ENCODE measurements at places on chromosomes 6 and 20.
A peak's percentile ranks its signal among the peaks of the same experiment; 100 is the strongest.

DNA sequence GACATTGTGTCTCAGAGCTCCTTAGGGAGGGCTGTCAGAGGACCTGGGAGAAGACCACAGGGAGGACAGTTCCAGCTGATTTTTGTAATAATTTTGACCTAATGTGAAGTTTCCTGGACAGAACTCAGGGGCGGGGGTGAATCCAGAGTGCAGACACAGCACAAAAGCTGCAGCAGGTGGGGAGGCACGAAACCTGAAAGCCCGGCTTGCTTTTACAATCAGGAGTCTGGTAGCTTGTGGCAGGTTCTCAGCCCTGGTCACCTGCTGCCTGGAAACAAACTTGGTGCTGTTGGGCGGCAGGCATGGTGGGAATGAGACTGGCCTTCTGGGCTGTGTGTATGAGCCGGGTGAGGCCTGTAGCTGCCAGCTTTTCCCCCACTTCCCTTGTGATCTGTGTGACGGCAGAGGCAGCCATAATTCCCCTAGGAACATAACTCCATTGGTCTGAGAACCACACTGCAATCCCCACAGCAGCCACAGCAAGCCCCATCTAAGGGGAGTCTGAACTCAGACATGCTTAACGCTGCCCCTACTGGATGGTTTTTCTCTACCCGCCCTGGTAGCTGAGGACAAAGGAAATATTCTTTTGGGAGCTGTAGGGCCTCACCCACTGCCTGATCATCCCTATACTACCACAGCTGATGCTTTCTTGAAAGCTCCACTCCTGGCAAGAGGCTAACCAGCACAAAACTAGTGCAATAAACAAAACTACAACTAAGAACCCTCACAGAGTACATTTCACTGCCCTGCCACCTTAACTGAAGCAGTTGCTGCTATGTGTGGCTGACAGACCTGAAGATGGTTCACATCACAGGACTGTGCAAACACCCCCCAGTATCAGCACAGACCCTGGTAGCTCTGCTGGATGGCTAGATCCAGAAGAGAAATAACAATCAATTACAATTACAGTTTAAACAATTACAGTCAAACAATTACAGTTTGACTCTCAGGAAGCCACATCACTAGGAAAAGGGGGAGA, 1055.1 kb upstream of the GJE1 start:
- peak; percentile 26 for DNase-seq

- DNase-seq = no peak
Observed at GRCh38 chr6:128456510-128457230, 63.7 kb downstream of the PTPRK start.

- DNase-seq = no peak
Observed at GRCh38 chr6:142567461-142567860, 265.7 kb downstream of the ADGRG6 start.

DNA sequence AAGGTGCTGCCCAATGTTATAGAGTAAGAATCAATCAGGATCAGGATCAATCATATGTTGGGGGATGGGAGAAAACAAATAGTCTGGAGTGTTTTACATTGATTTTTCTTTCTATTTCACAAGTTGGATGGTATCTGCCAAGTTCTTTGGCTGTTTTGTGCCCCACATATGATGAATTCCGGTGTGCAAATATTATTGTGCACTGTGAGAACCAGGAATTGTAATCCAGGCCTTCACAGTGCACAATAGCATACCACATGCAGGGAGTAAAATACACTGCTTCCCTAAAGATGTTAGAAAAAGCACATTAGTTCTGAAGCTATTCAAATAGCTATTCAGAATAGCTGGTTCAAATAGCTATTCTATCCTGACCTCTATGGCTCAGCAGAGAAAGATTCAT, 133.7 kb downstream of the LCA5 start:
- no peak for DNase-seq

DNA sequence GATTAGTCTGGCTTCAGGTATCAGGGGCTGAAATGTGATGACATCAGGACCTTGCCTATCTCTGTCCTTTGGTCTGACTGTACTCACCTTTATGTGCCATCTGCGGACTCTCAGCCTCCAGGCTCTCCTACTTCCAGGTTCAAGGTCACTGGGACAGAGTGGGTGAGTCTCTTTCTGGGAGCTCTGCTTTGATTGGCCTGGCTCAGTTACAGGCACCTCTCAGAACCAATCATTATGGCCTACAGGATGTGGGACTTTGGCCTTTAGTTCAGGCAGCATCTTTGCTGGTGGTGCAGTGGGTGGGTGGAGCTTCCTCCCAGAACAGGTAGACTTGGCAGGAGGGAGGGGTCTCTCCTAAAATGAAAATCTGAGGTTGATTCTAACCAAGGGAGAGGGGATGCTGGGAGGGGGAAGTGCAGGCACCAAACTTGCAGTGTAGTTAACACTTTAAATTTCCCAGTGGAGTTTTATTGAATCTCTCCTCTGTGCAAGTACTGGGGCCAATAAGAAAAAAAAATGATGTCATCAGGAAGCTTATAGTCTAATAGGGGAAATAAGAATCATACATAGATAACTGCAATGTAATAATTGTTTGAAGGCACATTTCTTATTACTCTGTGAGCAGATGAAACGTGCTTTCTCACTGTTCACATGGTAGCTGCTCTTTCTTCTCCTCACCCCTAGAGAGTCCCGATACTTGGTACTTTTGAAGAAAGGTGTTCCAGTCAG, 53.4 kb downstream of the SLC24A3 start:
- DNase-seq = no peak

GRCh38 chr6:118722829-118723813, 71.7 kb upstream of the CEP85L start:
- peak; percentile 46 for DNase-seq

GRCh38 chr6:36970892-36971842, 14.8 kb downstream of the MTCH1 start:
- DNase-seq = no peak

GRCh38 chr6:23181356-23182110, 612.2 kb downstream of the HDGFL1 start:
- no peak for DNase-seq

- peak; percentile 42 for DNase-seq
Observed at GRCh38 chr6:87698547-87699006, 3.5 kb downstream of the AKIRIN2 start.

GRCh38 chr6:170172825-170173256, 118.0 kb downstream of the DLL1 start:
- DNase-seq = no peak

DNA sequence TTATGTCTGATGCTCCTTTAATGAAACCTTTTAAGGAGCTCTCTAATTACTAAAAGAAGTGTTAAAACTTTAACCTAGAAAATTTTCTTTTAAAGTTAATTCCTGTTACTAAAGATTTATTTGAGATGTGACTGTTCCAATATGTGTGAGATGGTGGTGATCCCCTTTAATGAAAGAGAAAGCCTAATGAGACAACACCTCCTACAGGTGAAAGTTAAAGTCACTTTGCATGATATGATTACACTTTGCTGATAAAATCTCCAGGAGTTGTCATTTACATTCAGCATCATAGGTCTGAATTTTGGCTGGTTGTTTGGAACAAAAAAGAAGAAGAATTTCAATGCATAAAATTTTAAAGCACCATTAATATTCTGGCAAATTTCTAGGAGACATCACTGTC, 307.4 kb downstream of the TRDN start:
- DNase-seq = no peak

DNA sequence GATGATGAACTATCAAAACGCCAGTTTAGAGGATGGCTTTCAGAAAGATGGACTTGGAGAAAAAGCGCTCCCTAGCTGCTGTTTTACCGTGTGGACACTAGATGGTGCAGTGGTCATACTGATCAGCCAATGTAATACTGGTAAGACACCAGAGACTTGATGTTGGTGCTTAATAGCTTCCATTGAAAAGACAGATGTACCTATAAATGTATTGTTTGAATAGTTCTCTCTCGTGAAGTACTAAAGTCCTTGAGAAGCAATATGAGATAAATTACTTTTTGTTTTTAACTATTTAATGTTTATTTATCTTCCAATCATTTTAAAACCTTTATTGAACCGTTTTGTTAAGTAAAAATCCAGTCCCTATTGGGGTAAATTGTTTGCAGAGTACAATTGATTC, 63.9 kb upstream of the FUCA2 start:
- DNase-seq = peak; percentile 91

DNA sequence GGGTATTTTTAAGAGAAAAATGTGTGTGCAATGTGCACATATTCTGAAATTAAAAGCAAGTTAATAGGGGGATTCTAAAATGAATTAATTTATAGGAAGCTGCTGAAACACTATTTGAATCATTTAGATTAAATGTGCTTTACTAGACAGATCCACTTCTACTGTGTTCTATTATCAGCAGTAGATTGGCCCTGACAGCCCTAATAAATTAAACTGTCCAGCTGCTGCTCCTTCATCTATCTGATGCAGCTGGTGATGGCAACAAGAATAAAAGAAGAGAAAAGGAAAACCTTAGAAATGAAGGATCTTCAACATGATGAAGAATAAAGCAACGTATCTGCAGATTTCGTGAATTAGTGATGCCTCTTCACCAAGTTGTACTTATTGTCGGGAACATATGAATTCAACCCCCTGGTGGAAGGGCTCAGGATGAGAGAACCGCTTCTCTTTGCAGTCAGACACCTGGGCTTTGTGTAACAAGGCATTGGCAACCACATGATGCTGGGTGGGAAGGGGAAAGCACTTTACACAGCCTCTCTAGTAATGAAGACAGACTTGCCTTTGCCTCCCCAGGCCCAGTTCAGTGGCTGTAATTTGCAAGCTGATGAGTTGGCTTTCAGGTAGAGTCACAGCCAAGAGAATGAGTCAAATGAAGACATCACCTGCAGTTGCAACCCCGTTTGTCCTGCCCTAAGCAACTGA, 94.4 kb downstream of the LAMP5 start:
- DNase-seq = no peak
